Thoracic aorta (tissue), 2 donors: ENCODE measurements at places on chromosomes 2 and 18. TPM values are rescaled to one million over a fixed set of nuclear protein-coding genes. Genes with fewer than 3 reads are reported as not detected.

VWA3B gene
- 0.27 TPM for total RNA-seq

EMILIN1 gene
- total RNA-seq, result 309 TPM

RNF125 gene
- total RNA-seq, result 4.6 TPM

GRCh38 chr2:18149660-18150246, 271.3 kb downstream of the KCNS3 start:
- DNase-seq, result no peak

GRCh38 chr2:111701798-111702118, 182.2 kb downstream of the ANAPC1 start:
- no peak for DNase-seq

GRCh38 chr18:21682371-21683051, 22.1 kb downstream of the ABHD3 start:
- DNase-seq, result no peak

DNA sequence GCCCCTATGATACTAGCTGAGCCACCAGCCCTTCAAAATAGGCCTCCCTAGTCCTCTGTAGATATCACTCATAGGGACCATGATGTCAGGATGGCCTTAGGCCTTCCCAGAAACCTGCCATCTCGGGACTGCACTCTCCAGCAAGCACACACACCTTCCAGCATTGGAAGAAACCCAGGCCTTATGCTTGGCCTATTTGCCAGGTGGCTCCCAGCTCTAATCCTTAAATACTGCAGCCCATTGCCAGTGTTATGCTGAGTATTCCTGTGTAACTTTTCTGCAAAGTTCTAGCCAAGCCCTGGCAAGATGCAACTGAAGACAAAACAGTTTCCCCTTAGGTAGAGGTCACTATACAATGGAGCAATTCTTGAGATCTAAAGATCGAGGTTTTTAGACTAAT, 316.5 kb downstream of the SETBP1 start:
- DNase-seq, result no peak

DNA sequence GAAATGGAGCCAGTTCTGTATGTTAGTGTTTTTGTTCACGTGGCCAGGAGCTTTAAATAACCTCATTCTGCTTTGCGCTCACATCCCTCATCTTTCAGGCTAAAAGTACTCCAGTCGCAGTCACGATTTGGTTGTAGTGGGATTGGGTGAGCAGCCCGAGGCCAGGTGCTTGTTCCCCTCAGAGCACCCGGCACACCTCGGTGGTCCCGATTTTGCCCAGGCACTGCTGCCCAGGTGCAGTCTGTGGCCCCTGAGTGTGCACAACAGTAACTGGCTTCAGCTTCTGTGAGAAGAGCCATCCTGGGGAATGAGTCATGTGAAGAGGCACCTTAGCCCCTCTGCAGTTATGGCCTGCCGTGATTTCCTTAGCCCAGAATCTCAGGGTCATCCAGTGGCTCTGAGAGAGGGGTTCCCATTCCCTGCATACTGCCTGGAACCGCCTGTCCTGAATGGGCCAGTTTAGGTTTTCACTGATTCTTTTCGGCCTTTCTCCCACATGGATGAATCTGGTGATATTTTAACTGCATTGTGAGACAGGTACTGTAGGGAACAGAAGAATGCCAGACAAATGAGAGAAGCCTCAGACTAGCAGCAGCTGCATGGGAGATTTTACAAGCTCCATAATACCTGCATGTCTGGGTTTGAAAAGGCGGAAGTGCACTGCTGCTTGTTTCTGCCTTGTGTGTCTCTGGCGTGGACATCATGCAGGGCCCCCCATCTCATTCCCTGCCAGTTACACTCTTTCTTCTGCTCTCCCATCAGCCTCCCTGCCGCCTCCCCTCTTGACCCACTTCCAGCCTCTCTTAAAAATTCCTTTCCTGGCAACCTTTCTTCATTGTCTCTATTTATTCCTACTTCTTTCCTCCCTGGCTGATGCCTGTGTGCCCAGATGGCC, 33.5 kb downstream of the IMPA2 start:
- no peak for DNase-seq

- DNase-seq, result no peak
These were observed 10.6 kb downstream of the LRP2 start for GRCh38 chr2:169351725-169352124.

DNA sequence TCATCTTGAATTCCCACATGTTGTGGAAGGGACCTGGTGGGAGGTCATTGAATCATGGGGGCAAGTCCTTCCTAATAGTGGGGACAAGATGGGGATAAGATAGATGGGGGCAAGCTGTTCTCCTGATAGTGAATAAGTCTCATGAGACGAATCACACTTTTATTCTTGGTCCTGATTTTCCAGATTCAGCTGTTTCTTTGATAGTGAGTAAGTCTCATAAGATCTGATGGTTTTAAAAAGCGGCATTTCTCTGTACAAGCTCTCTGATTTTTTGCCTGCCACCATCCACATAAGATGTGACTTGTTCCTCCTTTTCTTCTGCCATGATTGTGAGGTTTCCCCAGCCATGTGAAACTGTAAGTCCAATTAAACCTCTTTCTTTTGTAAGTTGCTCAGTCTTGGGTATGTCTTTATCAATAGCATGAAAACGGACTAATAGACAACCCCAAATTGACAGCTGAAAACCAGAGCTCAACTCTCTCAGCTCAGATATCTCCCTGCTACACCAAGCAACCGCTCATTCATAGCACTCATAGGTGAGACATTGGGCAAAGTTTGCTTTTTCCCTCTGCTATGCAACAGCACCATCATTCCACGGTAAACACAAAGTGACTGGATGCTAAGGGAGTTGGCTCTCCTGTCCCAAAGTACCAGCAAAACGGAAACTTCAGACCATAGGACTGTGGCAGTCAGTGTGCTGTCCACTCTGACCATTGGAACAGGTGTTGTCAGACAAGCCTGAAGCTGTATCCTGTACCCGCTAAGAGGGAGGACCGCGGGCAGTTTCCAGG, 44.9 kb upstream of the TBC1D8 start:
- no peak for DNase-seq

DNA sequence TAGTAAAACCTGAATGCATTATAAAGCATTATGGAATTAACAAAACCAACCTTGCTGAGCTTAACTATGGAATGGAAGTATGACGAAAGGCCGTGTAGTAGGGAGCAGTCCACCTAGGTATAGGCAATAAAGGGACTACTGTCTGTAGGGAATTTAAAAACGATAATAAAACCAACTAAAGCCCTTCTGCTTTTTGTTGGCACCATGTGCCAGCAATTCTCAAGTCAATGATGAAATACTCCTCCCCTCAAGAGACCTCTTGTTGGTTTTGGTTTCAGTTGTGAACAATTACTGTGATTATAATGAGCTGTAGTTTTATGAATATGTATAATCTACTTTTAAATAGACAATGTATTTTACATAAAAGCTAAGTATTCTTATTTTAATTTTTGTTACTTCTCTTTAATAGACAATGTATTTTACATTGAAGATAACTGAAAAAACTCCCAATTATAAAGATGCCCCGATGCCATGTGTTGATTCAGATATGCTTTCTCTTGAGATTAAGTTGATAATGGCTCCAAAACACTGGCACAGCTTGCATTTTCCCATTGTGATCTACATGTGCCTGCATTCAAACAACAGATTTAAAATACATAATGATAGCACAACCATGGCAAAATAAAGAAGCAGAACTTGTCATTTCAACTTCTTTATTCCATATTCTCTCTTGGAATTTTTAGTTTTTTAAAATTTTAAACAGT, 55.5 kb upstream of the ZDBF2 start:
- no peak for DNase-seq

GRCh38 chr2:45902781-45903375, 251.4 kb downstream of the PRKCE start:
- no peak for DNase-seq

- no peak for DNase-seq
These were observed 7.4 kb upstream of the NTSR2 start for GRCh38 chr2:11677136-11678055.

- no peak for DNase-seq
These were observed 46.0 kb downstream of the GAREM1 start for GRCh38 chr18:32424696-32425095.

DNA sequence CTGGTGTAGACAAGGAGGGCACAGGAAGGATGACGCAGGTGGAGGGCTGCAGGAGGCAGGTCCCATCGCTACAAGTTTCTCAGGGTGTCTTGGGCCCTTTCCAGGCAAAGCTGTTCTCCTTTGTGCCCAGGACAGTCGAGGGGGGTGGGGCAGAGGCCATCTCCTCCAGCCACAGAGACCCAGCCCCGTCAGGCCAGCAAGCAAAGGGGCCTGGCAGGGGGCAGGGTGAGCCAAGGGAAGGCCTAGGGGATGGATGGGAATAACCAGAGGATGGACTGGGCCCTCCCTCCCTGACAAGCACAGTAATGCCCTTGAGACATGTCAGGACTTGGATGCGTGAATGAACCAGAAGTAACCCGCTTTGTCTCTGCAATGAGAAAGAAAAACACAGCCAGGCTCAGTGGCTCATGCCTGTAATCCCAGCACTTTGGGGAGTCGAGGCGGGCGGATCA, 6.3 kb downstream of the TCF23 start:
- no peak for DNase-seq
